GM04503 (cell line): ENCODE measurements at places on chromosomes 1 and 21.

- no peak for DNase-seq
Measured at GRCh38 chr1:174974711-174975119, 25.0 kb upstream of the CACYBP start.

GRCh38 chr1:118021668-118022067, 92.1 kb downstream of the WDR3 start:
- DNase-seq, result peak; percentile 1

DNA sequence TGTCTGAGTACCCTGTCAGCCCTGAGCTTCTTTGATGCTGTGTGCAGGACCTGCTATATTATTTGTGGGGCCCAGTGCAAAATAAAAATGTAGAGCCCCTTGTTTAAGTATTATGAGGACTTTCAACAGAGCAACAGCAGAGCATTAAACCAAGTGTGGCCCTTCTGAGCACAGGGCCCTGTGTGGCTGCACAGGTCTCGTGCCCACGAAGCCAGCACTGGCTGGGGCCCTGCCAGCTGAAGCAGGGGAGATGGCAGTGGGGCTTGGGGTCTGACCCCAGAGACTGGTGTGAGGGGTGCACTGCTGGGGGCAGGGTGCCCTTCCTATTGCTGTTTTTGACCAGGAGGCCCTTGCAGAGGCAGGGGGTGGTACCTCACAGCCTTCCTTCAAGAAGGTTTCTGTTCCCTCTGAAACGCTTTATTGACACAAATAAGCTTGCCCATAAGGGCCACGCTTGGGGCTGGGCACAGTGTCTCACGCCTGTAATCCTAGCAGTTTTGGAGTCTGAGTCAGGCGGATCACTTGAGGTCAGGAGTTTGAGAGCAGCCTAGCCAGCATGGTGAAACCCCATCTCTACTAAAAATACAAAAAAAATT, 2.2 kb upstream of the SEMA4A start:
- DNase-seq, result peak; percentile 61

GRCh38 chr1:179178183-179178582, 51.3 kb downstream of the ABL2 start:
- no peak for DNase-seq

DNA sequence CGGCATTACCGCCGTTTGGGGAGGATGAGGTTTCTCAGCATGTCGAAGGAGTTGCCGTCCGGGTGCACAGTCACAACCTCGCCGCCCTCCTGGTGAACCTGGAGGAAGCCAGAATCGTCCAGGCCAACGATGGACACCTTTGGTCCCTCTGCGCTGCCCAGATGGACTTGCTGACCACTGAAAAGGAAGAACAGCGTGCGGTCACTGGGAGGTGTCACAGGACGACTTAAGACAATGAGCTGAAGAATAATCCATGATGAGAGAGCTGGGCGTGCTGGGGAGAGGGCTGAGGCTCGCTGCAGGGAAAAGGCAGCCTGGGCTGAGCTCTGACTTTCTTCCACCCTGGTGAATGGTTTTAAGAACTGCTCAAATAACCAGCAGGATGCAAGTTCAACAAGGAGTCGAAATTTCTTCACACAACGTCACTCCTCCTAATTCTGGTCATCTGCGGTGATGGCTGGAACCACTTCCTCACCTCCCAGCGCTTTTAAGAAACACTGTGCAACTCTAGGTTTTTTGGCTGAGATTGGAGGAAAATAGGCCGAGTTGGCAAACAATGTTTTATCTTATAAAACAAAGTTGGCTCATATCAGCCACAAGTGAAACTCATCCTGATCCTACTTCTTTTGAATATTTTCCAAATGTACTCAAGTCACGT, 55.5 kb downstream of the SIM2 start:
- no peak for DNase-seq
